ENCODE measurements at places on chromosomes 6 and 20.

- DNase-seq: no peak
These were observed 42.3 kb downstream of the RALGAPB start for GRCh38 chr20:38514947-38515346.

DNA sequence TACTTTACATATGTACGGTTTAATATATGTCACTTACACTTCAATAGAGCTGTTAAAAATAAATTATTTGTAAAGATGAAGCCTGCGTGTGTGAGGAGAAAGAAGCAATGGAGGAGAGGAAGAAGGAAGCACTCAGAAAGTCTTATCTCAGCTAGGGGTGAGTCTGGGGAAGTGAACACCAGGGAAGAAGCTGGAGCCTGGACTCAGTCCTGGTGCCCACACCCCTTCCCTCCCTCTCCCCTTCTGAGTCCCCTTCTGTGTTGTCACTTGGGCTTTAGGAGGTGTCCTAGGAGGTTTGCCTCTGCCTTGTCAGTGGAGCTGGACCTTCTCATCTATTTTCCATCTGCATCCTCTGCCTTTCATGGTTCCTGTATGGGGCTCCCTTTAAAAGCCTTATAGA is 1.9 kb downstream of the SIRPB2 start:
- DNase-seq: no peak

DNA sequence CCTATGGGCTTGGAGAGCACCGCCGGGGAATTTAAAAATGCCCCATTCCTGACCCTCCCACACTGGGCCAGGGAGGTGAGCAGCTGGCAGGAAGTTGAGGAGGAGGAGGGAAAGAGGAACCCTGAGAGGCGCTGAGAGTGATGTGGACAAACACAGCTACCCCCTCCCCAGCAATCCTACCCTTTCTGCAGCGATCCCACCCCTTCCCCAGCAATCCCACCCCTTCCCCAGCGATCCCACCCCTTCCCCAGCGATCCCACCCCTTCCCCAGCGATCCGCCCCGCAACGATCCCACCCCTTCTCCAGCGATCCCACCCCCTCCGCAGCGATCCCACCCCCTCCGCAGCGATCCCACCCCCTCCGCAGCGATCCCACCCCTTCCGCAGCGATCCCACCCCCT is 111.6 kb downstream of the SYCP2 start:
- DNase-seq: no peak

DNA sequence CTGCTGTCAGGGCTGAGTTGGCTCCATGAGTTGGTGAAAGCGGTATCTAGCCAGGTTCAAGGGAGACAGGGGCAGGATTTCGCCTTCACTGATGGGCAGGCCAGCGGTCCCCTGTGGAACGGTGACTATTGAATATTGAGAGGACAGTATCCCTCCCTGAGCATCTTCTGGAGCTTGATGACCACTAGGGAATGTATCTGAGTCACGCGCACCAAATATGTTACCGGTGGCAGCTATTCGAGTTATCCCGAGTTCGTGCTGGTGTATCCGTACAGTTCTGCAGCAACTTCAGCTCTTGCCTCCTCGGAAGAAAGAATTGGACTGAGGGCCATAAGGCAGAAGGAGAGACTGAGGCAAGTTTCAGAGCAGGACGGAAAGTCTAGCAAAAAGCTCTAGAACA is 24.8 kb downstream of the MTHFD1L start:
- no peak for DNase-seq

- no peak for DNase-seq
These were observed 580.5 kb upstream of the MARCKS start for GRCh38 chr6:113276601-113277000.

- no peak for DNase-seq
These were observed 17.3 kb upstream of the TENT5A start for GRCh38 chr6:81769824-81770223.

DNA sequence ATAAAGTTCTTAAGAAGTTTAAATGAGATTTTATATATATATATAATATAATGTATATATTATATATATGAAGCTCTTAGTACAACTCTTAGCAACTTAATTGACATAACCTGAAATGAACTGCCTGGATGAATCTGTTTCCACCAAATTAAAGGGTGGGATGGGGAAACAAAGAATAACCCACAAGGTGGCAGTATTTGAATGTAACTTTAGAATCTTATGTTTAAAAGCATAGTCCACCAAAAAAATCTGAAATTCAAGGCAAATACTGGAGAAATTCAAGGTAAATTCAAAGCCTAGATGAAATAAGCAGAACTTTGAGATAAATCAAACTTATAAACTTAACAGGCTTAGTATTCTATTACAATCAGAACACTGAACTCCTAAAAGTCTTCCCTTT is 4.4 kb upstream of the IBTK start:
- peak; percentile 50 for DNase-seq

- no peak for DNase-seq
These were observed 11.4 kb downstream of the LBP start for GRCh38 chr20:38357653-38358207.

DNA sequence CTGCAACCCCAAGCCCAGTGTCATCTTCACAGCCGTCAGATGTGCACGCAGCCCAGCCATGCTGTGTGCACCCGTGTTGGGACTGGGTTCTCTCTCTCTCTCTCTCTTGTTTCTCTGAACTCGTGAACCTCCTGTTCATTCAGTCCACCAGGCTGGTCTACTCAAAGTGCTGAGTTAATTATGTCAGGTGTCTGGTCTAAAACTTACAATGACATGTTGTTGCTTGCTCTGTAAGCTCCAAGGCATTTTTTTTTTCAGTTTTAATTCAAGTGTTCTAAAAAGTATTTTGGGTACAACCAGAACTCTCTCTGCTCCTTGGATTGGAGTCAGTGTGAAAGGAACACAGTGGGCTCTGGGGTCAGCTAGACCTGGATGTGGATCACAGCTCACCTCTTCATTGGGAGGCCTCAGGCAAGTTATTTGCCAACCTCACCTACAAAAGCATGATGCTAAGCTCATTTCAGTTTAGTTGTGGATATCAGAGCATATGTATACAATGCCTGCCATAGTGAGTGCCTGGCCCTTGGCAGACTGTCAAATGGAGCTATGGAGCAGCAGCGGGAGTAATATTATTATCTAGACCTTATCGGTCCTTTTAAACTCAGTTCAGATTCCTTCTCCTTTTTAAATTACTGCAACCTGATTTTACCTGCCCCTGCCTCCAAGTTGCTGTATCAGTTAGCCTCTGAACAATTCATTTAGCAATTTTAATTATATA is 59.5 kb downstream of the PLEKHG1 start:
- no peak for DNase-seq
